ENCODE measurements at places on chromosomes 16 and 17.

- no peak for DNase-seq
Observed at GRCh38 chr17:34859652-34860051, 101.6 kb downstream of the CCT6B start.

- no peak for DNase-seq
Observed at GRCh38 chr17:200586-200985, 19.1 kb upstream of the DOC2B start.

- no peak for DNase-seq
Observed at GRCh38 chr16:2595393-2596205, 57.8 kb downstream of the PDPK1 start.

- DNase-seq = no peak
Observed at GRCh38 chr17:40242774-40243173, 23.7 kb downstream of the WIPF2 start.

GRCh38 chr17:8436169-8436843 is 622 bp downstream of the NDEL1 start:
- DNase-seq = peak; percentile 61

DNA sequence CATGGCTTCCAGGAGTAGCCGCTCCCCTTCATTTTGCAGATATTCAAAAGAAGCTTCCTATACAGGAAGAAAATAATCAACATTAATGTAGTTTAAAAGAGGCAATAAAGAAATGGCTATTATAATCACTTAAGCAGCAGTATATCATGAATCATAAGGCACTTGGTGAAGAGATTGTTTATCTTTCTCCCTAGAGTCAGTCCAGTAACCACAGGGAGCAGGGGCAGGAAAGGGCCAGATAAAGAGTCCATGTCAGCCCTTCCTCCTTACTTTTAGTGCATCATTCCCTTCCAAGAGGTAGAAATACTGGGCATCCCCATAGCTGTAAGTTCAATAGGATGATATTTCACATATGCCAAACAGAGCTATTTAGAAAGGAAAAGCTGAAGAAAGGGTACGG is 184.6 kb upstream of the C17orf78 start:
- DNase-seq = no peak

DNA sequence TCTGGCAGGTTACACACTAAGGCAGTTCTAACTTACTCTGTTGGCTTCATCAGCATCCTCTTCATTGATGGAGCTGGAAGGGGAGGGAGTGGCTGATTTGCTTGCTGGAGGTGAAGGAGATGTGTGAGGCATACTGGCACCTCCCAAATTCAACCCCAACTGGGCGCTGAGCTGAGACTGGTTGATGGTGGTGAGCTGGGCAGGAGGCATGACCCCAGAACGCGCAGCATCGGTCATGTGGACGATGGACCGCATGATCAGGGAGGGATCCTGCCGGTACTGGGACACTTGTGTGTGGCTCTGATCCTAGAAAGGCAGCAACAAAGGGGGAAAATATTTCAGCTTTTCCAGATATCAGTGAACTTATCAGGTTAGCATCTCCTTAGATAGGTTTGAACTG is 96.7 kb downstream of the TOX3 start:
- no peak for DNase-seq

GRCh38 chr17:78441271-78441971 is 63.0 kb downstream of the PGS1 start:
- DNase-seq = no peak

- DNase-seq = peak; percentile 60
Observed at GRCh38 chr16:10752843-10753523, 9.3 kb downstream of the NUBP1 start.

DNA sequence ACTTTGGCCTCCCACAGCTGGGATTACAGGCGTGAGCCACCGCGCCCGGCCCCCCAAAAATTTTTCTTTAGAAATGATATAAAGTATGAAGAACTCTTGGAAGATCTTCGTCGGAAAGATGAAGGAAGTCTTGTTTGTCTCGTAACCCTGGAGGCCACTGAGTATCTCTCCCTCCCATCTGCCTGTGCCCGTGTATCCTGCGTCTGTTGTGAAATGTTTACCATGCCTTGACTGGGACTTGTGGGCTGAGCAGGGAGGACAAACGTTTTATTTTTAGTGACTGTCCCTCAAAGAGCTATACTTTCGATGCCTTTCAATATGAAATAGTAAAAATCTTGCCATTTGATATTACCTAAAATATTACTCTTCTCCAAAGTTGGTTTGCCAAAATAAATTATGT is 121.2 kb downstream of the RPTOR start:
- no peak for DNase-seq
